ENCODE measurements at places on chromosomes 16 and 17.

DNA sequence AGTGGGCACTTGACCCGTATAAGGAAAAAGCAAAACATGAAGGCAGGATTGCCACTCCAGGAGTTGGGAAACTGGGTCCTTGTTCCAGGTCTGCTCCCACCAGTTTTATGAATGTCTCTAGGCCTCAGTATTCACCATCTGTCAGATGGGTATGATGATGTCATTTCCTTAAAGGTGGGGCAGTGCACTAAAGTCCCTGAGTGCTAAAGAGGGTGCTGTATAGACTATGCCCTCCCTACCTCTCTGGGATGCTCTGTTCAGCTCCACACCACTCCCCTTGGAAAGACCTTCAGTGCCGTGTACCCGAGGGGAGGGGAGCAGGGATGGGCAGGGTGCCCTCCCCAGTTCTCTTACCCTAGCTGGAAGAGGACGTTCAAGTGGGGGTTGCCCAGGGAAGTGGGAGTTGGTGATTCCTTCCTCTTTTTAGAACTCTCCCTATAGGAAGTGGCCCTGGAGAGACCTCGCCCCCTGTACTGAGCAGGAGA, 2.2 kb downstream of the LASP1 start:
- no peak for DNase-seq

DNA sequence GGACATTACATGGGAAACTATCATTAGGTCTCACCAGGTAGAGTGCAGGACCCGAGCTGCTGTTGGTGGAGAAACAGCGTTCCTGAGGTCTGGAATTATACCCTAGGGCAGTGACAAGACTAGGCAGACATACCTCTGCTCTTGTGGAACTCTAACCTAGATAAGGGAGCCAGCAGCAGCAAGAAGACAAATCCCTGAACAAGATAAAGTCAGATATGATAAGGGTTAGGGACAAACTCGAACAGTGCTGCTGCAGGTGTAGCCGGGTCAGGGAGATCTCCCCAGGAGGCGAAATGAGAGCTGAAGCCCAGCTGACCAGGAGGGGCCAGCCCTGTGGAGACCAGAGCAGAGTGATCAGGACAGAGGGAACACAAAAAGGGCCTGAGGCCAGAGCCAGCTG, 34.7 kb downstream of the ARSG start:
- no peak for DNase-seq

GRCh38 chr17:34902831-34903547, 58.3 kb downstream of the CCT6B start:
- DNase-seq: no peak

GRCh38 chr17:82237083-82237745, 8.4 kb downstream of the SLC16A3 start:
- DNase-seq: peak; percentile 35

GRCh38 chr17:37774504-37774903, 29.6 kb upstream of the HNF1B start:
- DNase-seq: no peak

DNA sequence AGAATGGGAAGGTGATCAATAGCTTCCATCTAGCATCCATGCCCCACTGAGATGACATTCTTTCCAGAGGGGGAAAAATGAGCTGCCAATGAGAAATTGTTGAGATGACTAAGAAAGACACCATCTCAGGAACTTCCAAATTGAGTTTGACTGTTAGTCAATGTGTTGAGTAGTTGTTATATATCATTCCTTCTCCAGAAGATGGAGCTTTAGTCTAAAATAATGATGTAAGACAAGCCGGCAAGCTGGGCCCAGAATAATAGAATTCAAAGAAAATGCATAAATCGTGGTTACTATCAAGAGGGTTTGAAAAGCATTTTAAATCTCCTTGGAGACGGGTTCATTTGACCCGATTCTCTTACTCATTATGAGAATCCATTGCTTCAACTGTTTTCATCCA, 71.0 kb upstream of the ATF7IP2 start:
- DNase-seq: no peak

DNA sequence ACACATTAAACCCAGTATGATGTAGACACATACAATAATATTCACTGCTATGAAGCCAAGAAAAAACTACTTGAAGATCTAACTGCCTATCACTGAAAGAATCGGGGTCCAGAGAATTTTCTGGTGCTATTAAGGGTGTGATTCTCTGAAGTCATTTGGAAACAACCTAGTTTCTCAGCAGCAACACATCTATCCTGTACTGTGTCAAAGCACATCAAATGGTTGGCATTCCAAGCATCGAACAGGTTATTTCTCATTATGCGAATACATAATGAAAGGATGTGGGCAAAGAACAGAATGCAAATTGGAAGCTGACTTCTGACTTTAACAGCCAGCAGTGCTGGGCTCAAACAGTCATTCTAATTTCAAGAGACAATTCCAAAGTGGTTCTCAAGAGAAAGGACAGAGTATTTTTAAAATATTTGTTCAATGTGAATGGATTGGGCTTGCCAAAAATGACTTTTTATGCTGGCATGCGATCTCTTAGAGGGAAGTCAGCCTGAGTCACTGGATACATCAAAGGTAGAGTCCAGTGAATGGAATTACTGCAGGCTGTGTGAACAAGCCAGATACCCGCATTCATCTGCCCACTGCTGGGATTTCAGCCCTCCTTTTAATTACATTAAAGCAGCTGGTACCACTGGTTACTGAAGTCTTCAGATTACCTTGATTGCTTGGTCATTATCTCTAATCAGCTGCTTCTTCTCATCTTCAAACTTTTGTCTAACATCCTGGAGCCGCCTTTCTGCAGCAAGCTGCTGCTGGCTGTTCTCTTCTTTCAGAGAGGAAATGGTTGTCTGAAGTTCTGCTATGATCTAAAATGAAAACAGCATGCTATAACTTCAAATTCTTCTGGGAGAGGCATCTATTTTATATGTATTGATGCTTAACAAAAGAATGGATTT, 181.2 kb upstream of the AXIN2 start:
- peak; percentile 40 for DNase-seq

- DNase-seq: peak; percentile 70
Measured at GRCh38 chr17:48241131-48241591, 133.6 kb downstream of the SNX11 start.

- DNase-seq: no peak
Measured at GRCh38 chr16:27762441-27762840, 212.5 kb downstream of the KATNIP start.

DNA sequence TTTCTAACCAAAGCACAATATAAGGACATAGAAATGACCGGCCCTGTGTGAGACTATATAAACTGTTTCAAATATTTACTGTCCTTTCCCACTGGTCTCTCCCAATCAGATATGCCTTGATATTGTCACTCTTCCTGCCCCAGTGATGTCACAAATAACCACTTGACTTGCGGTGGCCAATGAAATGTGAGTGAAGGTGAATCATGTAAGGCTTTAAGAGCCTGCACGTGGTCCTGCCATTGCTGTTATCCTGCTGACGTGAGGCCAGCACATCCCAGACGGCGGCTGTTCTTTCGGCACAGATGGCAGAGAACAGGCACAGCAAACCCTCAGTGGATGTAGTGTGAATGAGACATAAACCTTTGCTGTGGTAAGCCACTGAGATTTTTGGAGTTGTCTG, 5.4 kb upstream of the KLHL11 start:
- no peak for DNase-seq

DNA sequence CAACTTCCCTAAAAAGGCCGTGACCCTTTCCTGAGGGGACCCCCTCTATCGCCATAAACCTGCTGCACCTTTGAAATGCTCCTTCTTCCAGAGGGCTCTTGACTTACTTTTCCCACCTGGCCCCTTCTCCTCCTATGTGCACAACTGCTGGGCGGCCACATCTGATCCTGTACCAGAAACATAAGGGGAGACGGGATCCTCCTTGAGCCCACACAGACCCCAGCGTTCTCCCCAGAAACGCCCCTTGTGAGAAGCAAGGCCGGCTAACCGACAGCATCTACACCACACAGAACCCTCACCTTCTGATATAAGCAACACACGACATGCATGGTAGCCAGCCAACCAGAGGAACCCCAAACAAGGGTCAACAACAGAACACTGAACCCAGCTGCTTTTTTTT, 14.2 kb upstream of the MNT start:
- DNase-seq: no peak

GRCh38 chr16:66318505-66318904, 48.0 kb upstream of the CDH5 start:
- DNase-seq: no peak

DNA sequence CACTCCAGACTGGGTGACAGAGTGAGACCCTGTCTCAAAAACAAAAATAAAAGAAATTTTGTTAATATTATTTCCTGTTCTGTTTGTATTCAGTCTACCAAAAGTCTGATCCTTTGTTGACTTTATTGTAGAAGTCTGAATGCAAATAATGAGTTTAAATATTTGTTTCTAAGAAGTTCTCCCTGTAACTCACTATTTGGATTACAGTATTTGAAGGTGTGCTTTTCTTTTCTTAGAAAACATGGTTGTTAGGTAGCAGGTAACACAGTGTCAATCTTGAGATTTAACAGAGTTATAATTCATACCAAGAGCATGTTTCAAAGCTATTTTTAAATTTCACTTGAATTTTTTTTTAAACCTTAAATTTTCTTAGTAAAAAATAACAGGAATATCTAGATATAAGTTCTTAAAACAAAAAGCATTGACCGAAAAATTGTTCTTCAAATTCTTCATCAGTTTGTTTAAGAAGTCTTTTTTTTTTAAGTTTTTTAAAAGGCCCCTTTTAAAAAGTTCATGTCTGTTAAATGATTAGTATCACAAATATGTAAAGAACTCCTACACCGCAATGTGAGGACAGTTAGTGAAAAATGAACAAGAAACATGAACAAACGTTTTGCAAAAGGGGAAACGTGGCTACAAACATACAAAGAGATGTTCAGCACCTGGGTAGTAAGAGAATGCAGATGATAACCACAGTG, 35.0 kb downstream of the GAN start:
- no peak for DNase-seq

- no peak for DNase-seq
Measured at GRCh38 chr17:32265192-32265923, at the start of gene RHBDL3. TSS of gene RHBDL3 (plus strand) at chr17:32265832. CDS start at chr17:32266190, 358 bp downstream.

- DNase-seq: no peak
Measured at GRCh38 chr17:17380145-17380925, 77.2 kb downstream of the NT5M start.

GRCh38 chr16:21162661-21163151, 4.2 kb downstream of the LDAF1 start:
- DNase-seq: no peak

GRCh38 chr17:6164996-6165395, 94.8 kb downstream of the WSCD1 start:
- no peak for DNase-seq

DNA sequence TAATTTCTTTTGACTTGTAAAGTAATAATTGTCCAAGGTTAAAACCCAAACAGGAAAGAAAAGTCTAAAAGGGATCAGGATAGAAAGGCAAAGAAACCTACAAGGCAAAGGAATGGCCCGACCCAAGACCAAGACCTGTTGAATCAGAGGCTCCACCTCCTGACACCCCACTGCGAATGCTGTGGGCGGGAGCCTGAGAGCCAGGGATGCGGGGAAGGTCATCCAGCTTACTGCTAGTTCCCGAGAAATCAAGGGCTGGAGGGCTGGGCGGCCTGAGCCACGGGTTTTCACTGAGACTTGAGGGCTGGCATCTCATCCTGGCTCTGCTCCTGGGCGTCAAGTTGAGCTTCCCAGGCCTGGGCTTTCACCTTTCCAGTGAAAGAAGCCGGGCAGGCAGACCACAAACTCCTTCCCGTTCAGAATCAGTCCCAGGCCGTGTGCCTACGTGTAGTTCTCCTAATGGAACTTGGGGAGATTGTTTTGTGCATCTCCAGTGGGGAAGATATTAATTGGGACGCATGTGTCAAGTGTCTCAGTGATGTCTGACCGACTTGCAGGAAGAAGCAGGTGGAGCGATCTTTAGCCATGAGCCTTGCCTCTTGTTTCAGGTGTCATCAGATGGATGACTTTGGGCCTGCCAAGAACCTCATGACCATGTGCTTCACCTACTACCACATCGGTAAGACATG, 36.9 kb downstream of the CIBAR2 start:
- no peak for DNase-seq

- DNase-seq: no peak
Measured at GRCh38 chr17:52751051-52751450, 592.5 kb upstream of the CA10 start.

DNA sequence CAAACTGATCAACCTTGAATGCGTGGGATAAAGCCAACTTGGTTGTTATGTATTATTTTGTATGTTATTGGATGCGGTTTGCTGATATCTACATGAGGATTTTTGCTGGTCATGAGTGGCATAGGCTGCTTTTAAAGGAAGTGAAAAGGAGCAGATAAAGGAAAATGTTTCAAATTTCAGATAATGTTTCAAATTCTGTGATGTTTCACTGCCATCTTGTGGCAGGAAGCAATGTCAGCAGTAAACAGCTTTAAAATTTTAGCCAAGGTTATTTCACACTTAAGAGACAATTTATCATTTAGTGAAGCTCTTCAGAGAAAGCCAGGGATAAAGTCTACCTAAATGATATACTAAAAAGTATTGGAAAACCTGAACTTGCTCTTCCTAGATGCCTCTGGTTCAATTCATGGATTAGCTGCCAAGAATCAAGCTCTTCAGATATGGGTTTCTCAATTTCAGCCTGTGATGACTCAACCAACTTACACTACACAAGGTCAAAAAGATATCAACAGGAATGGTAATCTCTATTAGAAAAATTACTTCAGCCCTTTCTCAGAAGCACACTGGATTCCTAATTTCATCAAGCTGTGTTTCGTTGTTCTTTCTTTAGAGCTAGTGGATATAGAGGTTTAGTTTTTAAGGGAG, 136.0 kb upstream of the C17orf78 start:
- no peak for DNase-seq

- DNase-seq: no peak
Measured at GRCh38 chr17:76204277-76204676, 36.0 kb downstream of the RNF157 start.

GRCh38 chr16:70739389-70739788, 53.5 kb upstream of the MTSS2 start:
- no peak for DNase-seq

- DNase-seq: no peak
Measured at GRCh38 chr16:11211061-11211976, 44.7 kb downstream of the SOCS1 start.

Data from left hindlimb (tissue), 1 donor.